ENCODE measurements at places on chromosomes 13 and 19. TPM values are rescaled to one million over a fixed set of nuclear protein-coding genes. Genes with fewer than 3 reads are reported as not detected.

The CNN1 gene
- 1.7 TPM for total RNA-seq

The PEAK3 gene
- not detected for total RNA-seq

The NKPD1 gene
- 0.06 TPM for total RNA-seq

The ZNF491 gene
- total RNA-seq: 3.0 TPM

The IFNL3 gene
- total RNA-seq: not detected

The CALR3 gene
- total RNA-seq: 0.06 TPM

The TTYH1 gene
- not detected for total RNA-seq

The NANOS3 gene
- total RNA-seq: not detected

The ZNF223 gene
- 4.6 TPM for total RNA-seq

The SHC2 gene
- 0.13 TPM for total RNA-seq
